H7 (cell line): ENCODE measurements at places on chromosomes 2 and 18. TPM values are rescaled to one million over a fixed set of nuclear protein-coding genes. Genes with fewer than 3 reads are reported as not detected.

MYO3B gene
- total RNA-seq = 0.35 and 0.41 TPM in 2 replicates

FAM161A gene
- 4.1 and 7.8 TPM in 2 replicates for total RNA-seq

DYSF gene
- 7.4 and 9.5 TPM in 2 replicates for total RNA-seq

EIF2AK3 gene
- 13.8 and 23.0 TPM in 2 replicates for total RNA-seq

CRYBA2 gene
- total RNA-seq = not detected in 2 replicates

SERPINB5 gene
- total RNA-seq = 0.07 and 0.28 TPM in 2 replicates

SRD5A2 gene
- 0.04 TPM in 1 of 2 replicates, not detected in the other for total RNA-seq

ZNF513 gene
- 11.8 and 19.2 TPM in 2 replicates for total RNA-seq

CFC1B gene
- not detected in 2 replicates for total RNA-seq

SLC4A3 gene
- total RNA-seq = 6.9 and 8.2 TPM in 2 replicates

- peak; percentile 10 for DNase-seq
Observed at GRCh38 chr2:52311862-52312261, 1279.9 kb upstream of the NRXN1 start.

GRCh38 chr18:51151568-51152511 lies 45.6 kb downstream of the MEX3C start:
- peak; percentile 55 for DNase-seq

DNA sequence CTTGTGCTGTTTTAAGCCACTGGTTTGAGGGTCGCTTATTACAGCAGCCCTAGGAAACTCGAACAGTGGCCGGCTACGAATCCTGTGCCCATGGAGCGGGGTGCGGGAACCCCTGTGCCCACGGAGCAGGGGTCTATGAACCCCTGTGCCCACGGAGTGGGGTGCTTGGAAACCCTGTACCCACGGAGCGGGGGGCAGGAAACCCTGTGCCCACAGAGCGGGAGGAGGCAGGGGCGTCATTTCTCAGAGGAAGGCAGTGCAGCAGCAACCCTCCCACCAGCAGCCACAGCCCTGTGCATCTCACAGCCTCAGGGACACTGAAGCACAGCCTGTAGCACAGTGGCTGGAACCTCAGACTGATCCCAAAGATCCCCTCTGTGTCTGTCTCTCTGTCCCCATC lies 34.2 kb upstream of the GPC1 start:
- DNase-seq = peak; percentile 33

DNA sequence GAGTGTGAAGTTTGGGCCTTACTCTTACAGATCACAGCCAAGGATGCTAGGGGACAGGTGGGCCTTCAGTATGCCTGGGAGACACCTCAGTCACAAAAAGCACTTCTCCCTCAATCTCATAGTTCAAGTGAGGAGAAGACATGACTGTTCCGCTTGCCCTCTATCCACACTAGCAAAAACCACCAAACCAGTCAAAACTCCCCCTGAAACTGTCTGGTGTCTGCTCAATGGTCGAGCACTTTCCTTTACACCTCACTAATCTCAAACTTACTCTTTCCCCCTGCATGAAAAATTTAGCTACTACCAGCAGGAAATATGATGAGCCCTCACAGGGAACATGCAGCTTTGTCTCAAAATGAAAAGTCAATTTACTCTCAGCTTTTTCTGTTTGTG lies 232.2 kb downstream of the TRIB2 start:
- DNase-seq = no peak

- no peak for DNase-seq
Observed at GRCh38 chr18:183769-184168, 25.4 kb downstream of the USP14 start.

- no peak for DNase-seq
Observed at GRCh38 chr2:191806396-191806795, 40.5 kb downstream of the CAVIN2 start.

- DNase-seq = no peak
Observed at GRCh38 chr2:160006475-160006874, 55.9 kb downstream of the PLA2R1 start.

GRCh38 chr2:112032224-112032586 lies 22.9 kb upstream of the TMEM87B start:
- no peak for DNase-seq

DNA sequence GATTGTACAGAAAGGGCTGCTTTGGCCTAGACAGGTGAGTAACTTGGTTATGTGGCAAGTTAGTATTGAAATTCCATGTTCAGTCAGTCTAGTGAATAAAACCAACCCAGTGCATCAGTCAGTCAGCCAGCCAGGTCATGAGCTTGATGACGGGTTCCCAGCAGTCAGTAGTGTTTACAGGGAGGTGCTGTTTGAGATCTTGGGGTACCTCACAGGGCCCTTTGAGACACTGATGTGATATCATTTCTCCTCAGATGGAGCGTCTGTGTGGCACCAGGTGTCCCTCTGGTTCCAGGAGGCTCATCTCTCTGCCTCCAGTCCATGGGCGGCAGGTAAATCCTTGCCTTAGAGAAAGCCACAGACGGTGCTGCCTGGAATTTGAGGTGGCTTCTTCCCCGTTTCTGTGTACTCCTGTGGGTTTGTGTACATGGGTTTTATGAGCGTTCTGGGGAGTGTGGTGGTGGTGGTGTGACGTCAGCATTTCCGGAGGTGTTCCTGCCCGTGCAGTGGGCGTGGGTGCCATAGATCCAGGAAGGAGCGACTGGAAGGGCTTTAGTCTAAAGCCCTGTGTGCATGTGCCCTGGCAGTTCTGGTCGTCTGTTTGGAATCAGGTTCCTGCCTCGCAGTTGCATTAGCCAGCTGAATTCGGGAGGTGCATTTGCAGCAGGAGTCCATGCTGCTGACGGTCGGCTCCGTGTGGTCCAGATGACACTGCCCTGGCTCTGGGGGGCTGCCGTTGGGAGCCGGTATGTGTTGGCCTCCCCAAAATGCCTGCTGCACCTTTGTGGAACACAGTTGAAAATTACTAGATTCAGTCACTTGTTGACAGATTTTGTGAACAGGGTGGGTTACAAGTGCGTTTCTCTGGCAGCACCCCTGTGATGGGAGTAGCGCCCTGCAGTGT lies 2.1 kb downstream of the CTDP1 start:
- DNase-seq = no peak

- no peak for DNase-seq
Observed at GRCh38 chr18:12851716-12852115, 32.3 kb downstream of the PTPN2 start.

DNA sequence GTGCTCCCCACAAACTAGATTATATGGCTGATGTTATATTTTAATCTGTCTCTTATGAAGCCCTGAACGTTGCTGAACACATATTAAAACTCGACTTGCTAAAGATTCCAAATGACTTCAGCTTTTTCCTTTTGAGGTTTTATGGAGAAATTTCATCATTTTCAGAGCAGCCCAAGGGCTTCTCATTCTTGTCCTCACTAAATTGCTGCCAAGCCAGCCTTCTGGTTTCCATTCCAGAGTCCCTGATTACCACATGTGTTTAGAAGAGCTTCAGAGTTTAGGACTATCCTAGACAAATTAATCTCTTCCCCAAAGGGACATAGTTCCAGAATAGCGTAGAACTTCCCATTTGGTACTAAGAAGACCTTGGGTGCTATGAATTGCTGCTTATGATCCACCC lies 77.8 kb upstream of the CCDC195 start:
- DNase-seq = no peak

DNA sequence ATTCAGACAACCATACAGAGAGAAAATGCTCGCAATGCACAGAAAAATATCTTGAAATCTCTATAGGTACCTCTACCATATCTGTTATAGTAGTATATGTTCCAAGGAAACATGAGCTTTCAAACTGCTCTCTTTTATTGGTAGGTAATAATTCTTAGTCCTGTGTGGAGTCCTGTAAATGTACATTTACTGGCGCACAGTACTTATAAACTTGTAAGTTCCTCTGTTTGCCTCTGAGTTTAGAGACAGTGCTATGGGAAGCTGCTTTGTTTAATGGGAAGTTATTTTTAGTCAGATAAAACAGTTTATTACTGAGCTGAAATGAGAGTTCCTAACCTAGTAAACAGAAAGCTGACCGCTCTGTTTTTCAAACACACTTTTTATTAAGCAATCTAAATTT lies 52.7 kb downstream of the CCDC93 start:
- DNase-seq = no peak

DNA sequence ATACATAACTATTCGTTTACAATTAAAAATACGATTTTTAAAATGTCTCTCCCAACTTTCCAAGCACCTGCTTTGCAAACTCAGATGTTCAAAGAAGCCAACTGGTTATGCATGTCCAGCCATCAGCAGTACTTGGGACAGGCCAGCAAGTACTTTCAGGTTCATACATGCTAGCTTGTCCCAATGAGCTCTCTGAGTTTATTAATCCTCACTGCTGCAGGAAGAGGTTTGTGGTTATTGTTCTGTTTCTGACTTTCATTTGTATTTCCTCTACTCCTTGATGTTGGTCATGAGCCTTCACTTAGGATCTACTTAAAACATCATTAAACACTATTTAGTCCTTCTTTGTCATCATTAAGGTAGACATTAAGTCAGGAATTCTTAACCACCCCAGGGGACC lies 374.1 kb downstream of the LRATD1 start:
- no peak for DNase-seq

DNA sequence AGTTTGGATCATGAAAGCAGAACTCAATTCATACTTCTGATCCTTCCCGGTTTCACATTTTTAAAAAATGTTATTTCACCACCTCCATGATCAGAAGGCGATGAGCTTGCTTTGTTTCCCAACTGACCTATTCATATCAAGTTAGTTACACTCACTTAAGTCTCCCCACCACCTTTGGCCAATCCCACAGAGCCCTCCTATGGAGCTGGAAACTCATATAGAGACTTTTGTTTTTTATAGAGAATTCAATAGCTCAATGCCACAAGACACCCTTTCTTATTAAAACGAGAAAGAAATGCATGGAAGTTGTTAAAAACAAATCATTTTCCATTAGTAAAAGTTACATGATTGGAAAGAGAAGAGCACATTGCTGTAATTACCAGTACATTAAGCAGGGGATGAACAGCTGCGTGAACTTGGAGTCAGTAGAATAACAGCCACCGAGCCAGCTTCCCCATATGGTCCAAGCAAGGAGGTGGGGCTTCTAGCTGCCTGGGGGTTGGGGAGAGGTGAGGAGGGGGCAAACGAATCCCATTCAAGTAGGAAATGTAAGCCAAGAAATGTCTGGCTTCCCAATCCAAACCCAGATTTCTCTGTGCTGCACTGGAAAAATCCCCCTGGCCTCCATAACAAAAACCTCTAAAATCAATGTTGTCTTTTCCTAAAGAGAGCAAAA lies 614.5 kb downstream of the IRS1 start:
- DNase-seq = no peak

- DNase-seq = no peak
Observed at GRCh38 chr2:95531254-95531771, 46.8 kb upstream of the TRIM43B start.

GRCh38 chr2:219368690-219369191 lies 19.0 kb downstream of the DNPEP start:
- DNase-seq = no peak

DNA sequence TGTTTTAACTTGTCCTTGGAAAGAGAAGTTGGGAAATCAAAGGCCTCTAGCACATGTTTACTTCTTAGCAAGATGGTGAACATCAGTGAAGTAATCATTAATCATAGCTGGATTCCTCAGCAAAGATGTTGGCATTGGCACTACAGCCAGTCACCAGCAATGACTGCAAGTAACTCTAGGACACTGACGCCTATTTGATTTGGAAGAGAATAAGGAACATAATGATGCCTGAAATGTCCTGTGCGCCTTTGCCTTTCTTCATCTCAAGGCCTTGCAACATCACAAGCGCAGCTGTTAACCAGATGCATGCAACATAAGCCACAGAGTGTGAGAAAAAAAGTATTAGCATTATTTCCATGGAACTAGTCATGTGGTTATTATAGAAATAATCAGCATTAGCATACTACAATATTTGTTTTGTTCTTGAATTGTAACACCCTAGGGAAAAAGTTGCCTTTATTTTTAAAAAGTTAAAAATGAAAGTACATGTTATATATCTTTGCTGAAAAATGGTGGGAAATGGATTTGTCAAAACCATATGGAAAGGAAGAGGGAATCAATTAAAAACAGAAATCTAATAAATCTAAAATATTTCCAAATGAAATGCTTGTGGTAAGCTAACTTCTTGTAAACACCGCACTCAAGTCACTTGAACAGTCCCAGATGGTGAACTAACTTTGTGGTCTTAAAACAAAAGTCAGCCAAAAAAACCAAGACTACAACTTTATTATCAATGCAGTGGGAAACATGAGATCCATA lies 55.6 kb downstream of the THADA start:
- DNase-seq = no peak

- peak; percentile 62 for DNase-seq
Observed at GRCh38 chr2:237128026-237128703, 42.5 kb downstream of the COPS8 start.
